ENCODE measurements at places on chromosomes 5 and 9. TPM values are rescaled to one million over a fixed set of nuclear protein-coding genes. Genes with fewer than 3 reads are reported as not detected.

DNA sequence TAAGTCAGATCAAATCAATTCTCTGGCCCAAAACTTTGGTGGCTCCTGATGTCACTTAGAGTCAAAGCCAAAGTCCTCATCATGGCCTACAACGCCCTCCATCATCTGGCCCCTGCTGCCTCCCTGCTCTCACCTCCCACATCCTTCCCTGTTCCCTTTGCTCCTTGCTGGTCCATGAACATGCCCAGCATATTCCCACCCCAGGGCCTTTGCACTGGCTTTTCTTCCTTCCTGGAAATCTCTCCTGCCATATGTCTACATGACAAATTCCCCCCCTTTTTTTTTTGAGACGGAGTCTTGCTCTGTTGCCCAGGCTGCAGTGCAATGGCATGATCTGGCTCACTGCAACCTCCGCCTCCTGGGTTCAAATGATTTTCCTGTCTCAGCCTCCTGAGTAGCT lies 11.1 kb upstream of the PSD2 start:
- no peak for DNase-seq

The RLN1 gene
- 1.5 TPM for total RNA-seq

DNA sequence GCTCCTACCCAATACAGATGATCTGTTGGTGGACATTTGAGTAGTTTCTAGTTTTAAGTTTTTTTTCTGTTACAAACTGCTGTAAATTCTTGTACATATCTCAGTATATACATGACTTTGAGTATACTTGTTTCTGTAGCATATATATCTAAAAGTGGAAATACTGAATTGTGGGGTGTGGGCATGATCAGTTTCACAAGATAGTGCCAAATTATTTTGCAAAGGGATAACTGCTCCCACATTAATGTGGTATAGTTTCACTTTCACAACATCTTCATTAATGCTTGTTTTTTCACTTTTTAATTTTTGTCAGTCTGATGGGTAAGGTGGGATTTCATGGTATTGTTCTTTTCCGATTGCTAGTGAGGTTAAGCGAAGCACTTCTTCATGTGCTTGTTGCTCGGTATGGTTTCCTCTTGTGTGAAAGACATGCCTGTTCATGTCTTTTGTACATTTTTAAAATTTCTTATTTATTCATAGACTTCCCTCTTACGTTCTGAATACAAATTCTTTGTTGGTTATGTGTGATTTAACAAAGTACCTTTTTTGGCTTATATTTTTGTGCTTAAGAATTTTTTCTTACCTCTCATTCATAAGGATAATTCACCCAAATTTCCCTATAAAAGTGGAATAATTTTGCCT lies 103.5 kb downstream of the CDC42SE2 start:
- no peak for DNase-seq

DNA sequence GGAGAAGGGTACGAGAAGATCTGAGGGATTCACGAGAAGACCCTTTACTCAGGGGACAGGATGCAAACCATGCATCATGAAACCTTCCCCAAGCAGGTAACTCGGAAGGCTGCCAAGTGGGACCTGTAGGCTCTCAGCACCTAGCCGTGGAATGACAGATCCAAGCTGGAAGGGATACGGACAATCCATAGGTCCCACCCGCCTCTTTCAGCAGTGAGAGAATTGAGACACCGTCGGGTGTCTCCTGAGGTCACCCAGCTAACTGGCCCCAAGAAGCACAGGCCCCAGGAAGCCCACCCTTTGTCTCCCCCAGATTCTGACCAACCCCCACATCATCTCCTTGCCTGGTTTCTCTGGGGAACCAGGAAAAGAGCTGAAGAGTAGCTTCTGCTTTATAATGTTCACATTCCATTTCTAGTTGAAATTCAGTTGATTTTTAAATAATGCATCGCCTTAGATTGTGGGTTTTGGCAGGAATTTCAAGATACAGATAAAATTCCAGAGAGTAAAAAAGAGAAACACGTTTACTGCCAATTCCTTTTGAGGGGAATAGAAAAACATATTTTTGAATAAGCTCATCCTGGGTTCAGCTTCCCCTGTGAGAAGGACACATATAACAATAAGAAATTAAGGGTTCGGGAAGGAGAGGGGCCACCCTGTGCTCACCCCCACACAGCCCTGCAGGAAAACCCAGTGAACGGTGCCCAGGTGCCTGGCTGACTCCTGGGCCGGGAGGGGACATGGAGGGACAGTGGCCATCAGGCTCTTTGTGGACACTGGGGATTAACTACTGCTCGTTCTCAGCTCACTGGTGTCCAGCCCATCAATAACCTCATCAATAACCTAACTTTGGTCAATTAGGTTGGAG lies 51.1 kb downstream of the NSUN2 start:
- DNase-seq: no peak

The OLFML2A gene
- 9.0 TPM for total RNA-seq

The DMGDH gene
- 1.4 TPM for total RNA-seq

DNA sequence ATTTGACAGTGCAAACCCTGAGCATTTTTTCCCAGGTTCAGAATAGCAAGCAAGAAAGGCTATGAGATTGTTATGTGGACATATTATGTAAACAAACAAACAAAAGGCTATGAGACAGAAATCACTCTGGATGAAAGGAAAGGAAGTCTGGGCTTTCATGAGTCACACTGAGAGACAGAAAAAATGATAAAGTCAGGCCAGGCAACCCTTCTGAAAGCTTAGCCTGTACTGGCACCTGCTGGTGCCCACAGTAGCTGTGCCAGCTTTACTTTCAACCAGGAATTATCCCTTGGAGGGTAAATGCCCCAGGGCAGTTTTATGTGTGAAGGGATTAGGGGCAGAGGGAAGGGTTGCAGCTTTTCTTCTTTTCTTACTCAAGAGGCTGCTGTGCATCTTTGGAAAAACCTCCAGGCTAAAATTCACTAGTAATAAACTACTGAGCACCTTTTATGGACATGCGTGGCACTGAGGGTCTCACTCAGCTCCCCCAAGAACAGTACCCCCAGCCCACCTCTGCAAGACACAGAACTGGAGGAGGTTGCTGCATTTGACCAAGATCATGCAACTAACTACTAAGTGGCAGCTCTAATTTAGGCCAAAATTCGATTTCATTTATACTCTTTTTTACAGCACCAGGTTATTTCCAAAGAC lies 41.7 kb downstream of the ACTL7B start:
- DNase-seq: peak; percentile 35

Measured in neural progenitor cell (in vitro differentiated cells).